ENCODE measurements at places on chromosomes 13 and 19.

DNA sequence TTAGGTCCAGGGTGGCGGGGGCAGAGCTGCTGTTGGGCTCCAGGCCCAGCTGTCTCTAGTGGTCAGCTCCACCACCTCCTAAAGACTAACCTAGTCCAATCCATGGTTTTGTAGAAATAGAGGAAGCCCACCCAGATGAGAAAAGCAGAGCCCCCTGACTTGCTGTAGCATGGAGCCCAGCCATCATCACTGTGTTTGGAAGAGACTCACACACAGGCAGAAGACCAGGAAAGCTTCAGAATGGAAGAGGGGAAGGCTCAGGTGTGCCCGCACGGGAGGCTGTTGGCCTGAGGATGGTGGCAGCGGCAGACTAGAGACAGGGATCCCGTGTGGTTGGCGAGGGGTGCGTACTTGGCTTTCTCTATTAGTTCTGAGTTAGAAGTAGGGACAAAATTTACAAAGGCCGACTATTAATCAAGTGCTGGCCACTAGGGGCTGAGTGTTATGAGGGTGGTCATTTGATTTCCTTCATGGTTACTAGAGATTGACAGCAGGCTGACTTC lies 193.2 kb upstream of the SOX1 start:
- no peak for DNase-seq

GRCh38 chr13:52809310-52809769 lies 39.1 kb downstream of the PCDH8 start:
- DNase-seq, result peak; percentile 58

DNA sequence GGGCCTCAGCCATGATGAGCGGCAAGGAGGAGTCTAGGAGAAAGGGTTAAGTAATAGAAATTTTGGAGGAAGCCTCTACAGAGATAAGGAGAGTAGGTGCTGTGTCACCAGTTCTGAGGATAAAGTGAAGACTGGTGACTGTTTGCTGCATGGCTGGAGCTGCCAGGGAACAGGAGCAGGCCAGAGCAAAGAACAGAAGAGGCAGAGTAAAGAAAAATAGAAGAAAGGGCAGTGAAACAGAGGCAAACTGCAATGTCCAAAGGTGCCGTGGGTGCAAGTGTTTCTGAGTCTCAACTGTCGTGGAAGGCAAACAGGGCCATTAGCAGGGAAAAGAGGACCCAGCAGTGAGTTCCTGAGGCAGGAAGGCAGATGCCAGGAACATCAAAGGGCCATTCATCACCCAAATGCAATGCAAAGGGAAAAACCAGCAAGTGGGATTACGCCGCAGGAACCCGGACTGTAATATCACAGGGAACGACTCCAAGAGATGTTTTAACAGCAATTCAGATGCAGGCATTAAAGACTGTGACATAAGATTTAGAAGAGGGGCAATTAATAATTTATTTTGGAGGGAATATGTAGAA lies 318.3 kb downstream of the FOXO1 start:
- DNase-seq, result no peak

DNA sequence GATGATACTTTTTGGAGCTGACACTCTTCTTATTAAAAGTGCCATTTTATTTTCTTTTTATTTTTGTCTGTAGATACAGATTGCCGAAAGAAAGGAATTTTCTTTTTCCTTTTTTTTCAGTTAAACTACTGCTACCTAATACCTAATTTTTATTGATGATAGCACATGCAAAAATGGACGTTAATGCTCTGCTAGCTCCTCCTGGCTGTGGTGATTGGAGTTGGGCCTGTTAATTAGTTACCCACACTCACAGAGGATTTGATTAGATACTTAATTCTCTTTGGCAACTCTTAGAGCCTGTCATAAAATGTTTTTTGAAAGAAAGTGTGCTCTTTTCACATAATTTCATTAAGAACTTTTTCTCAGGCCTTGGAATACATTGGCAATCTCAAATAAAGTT lies 366.8 kb downstream of the DCT start:
- no peak for DNase-seq

GRCh38 chr13:99559560-99559959 lies 58.3 kb downstream of the TM9SF2 start:
- DNase-seq, result no peak
